ENCODE measurements at places on chromosomes 2 and 18.
A peak's percentile ranks its signal among the peaks of the same experiment; 100 is the strongest.

- H3K27ac ChIP-seq = no peak overlapping the region
- H3K36me3 ChIP-seq = no peaks in the 10 kb centered on the region
- H3K4me3 ChIP-seq = no peak overlapping the region
- H3K27me3 ChIP-seq = no peaks in the 10 kb centered on the region
Measured at GRCh38 chr2:189203177-189203799, 23.7 kb upstream of the COL5A2 start.

GRCh38 chr2:119691189-119691588, 12.2 kb downstream of the TMEM177 start:
- DNase-seq = no peak
- no peaks in the 10 kb centered on the region for H3K4me1 ChIP-seq
- H3K36me3 ChIP-seq = no peaks in the 10 kb centered on the region
- H3K27me3 ChIP-seq = no peaks in the 10 kb centered on the region

DNA sequence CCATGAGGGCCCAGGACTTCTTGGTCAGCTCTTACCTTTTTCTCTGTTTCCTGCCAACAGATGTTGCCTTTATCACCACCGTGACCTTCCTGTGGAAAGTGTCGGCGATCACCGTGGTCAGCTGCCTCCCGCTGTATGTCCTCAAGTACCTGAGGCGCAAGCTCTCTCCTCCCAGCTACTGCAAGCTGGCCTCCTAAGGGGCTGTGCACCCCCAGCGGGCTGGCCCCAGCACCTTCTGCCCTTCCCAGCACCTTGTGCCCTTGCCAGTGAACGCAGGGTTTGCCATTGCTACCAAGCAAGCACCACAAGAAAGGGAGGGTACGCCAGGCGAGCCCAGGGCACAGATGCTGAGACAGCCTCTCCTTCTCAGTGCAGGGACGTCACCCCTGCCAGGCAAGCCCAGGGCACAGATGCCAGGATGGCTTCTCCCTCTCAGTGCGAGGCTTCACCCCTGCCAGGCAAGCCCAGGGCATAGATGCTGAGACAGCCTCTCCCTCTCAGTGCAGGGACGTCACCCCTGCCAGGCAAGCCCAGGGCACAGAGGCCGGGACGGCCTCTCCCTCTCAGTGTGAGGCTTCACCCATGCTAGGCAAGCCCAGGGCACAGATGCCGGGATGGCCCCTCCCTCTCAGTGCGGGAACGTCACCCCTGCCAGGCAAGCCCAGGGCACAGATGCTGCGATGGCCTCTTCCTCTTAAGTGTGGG, 18.4 kb upstream of the NFATC1 start:
- no peak for DNase-seq
- no peaks in the 10 kb centered on the region for H3K36me3 ChIP-seq
- H3K4me1 ChIP-seq = no peaks in the 10 kb centered on the region
- no peak overlapping the region for H3K4me3 ChIP-seq

DNA sequence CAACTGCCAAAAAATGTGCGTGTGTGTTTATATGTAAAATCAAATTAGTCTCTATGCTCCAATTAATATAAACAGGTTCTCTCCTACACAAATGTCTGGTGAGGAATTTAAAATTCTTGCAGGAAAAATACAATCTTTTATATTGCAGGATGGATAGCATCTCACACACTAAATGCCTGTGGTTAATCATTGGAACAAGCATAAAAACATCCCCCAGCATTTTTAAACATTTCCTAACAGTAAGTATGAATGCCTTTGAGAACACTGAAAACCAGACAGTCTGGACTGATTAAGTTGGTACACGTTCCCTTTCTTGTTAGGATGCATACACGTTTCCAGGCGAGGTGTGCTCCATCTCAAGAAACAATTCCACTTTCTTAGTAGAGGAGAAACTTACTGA, 29.9 kb upstream of the PDE1A start:
- H3K4me1 ChIP-seq = no peaks in the 10 kb centered on the region
- no peaks in the 10 kb centered on the region for H3K27me3 ChIP-seq
- H3K36me3 ChIP-seq = no peaks in the 10 kb centered on the region
- no peak for DNase-seq
- no peak overlapping the region for H3K27ac ChIP-seq

DNA sequence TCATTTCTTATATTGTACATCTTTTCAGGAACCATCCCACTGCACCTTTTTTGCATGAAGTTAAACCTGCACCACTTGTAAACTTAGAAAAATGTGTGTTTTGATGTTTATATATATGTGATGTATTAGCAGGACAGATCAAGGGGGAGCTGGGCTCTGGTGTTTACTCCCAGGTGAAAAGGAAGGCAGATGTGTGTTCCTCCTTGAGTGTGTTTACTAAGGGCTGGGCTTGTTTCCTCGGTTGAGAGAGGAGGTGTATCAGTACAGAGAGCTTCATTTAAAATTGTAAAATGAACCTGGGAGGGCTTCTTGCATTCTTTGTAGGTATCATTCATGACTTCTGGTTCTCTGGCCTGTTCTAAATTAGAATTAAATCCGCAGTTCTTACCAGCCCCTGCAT, 14.8 kb downstream of the LPIN1 start:
- H3K36me3 ChIP-seq = peaks cover 18% of the 10 kb centered on the region
- H3K4me1 ChIP-seq = peaks cover 21% of the 10 kb centered on the region
- no peak for DNase-seq
- H3K4me3 ChIP-seq = no peak overlapping the region

GRCh38 chr2:6163932-6164331, 471.7 kb downstream of the SOX11 start:
- no peak overlapping the region for H3K4me3 ChIP-seq
- no peaks in the 10 kb centered on the region for H3K27me3 ChIP-seq
- no peak for DNase-seq
- no peak overlapping the region for H3K27ac ChIP-seq
- no peaks in the 10 kb centered on the region for H3K4me1 ChIP-seq

GRCh38 chr2:79191816-79192215, 32.3 kb upstream of the REG3A start:
- H3K36me3 ChIP-seq = no peaks in the 10 kb centered on the region
- H3K4me1 ChIP-seq = no peaks in the 10 kb centered on the region
- H3K4me3 ChIP-seq = no peak overlapping the region
- no peaks in the 10 kb centered on the region for H3K27me3 ChIP-seq
- H3K27ac ChIP-seq = no peak overlapping the region
- no peak for DNase-seq

DNA sequence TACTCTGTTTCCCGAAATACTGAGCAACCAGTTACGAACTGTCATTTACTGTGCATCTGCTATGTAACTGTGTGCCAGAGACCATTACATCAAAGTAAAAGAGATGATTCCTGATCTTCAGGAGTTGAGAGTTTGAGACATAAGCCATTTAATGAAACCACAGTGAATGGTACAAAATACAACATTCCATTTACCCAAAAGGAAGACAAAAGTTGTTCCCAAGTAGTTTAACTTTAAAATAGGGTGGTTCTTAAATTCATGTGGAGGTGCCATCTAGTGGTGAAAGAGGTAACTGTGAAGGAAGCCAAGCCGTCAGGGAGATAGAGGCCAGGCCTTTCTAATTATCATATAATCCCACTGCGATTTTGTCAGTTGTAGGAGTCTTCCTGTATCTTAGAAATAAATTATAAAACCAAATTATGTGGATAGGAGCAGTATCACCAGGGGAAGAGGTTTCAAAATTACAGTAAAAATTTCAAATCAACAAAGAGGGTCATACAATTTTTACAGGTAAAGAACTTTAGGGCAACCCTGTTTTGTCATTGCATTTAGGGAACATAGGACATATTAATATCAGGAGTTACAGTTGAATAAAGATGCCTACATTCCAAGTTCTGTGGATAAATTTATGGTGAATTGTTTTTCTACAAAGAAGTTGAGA, 67.7 kb downstream of the EPAS1 start:
- no peaks in the 10 kb centered on the region for H3K27me3 ChIP-seq
- no peaks in the 10 kb centered on the region for H3K36me3 ChIP-seq
- peak; percentile 50 for DNase-seq

DNA sequence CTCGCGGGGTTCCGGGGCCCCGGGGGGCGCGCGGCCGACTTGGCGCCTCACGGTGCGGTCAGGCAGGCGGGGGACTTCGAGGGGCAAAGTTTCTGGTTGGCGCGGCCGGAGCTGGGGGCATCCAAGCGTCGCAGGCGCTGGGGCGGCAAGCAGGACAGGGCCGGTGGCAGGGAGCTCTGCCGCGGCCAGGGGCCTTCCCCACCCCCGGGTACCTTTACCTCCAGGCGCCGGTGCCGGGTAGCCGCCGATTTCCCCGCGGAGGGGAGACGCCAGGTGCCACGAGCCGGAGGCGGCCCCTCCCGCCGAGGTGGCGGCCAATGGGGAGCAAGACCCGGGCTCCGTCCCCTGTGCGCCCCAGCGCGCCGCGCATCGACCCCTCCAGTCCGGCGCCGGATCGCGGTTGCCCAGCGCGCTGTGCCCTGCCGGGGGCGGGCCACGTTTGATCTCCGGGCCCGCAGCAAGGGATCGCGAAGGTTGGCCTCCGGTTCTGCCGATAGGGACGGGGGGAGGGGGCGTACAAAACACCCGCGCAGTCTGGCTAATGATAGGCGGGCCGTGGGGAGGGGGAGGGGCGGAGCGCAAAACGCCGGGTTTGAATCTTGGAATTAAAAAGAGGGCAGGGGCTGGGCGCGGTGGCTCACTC, at the start of gene ST8SIA5:
TSS of gene ST8SIA5 (minus strand) at position 495 of the 643 bp plus-strand sequence. CDS start 545 bp downstream, outside the sequence.
- no peak within 1 kb of the TSS for H3K4me3 ChIP-seq
- no peaks in the 10 kb centered on the region for H3K36me3 ChIP-seq
- H3K27ac ChIP-seq = no peak within 1 kb of the TSS
- H3K4me1 ChIP-seq = peaks cover 7% of the 10 kb centered on the region
- no peak for DNase-seq

GRCh38 chr2:219282375-219282774, 3.2 kb downstream of the DNAJB2 start:
- H3K4me3 ChIP-seq = no peak overlapping the region

DNA sequence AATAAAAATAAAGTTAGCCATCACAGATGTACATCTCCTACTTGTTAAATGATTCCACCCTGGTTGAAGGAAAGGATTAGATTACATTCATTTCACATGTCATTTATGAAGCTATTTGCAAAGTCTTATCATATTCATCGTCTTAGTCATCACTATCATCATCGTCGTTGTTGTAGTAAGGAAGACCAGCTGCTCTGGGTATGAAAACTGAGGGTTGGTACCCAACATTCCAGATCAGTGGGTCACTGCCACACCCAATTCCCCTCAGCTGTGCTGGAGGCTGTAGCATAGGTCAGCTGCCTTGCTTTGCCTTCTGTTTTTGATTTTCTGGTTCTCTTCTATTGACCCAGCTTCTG, 20.9 kb upstream of the CCBE1 start:
- no peaks in the 10 kb centered on the region for H3K4me1 ChIP-seq
- no peaks in the 10 kb centered on the region for H3K36me3 ChIP-seq
- no peaks in the 10 kb centered on the region for H3K27me3 ChIP-seq
- no peak overlapping the region for H3K4me3 ChIP-seq
- DNase-seq = no peak

- no peak for DNase-seq
- H3K4me3 ChIP-seq = no peak overlapping the region
- H3K36me3 ChIP-seq = no peaks in the 10 kb centered on the region
- H3K4me1 ChIP-seq = no peaks in the 10 kb centered on the region
Measured at GRCh38 chr2:66985906-66986305, 411.2 kb upstream of the ETAA1 start.

- no peak overlapping the region for H3K27ac ChIP-seq
- H3K36me3 ChIP-seq = no peaks in the 10 kb centered on the region
- no peaks in the 10 kb centered on the region for H3K4me1 ChIP-seq
- H3K27me3 ChIP-seq = peaks cover 59% of the 10 kb centered on the region
- H3K4me3 ChIP-seq = no peak overlapping the region
Measured at GRCh38 chr2:240913810-240914644, 7.9 kb downstream of the CROCC2 start.

DNA sequence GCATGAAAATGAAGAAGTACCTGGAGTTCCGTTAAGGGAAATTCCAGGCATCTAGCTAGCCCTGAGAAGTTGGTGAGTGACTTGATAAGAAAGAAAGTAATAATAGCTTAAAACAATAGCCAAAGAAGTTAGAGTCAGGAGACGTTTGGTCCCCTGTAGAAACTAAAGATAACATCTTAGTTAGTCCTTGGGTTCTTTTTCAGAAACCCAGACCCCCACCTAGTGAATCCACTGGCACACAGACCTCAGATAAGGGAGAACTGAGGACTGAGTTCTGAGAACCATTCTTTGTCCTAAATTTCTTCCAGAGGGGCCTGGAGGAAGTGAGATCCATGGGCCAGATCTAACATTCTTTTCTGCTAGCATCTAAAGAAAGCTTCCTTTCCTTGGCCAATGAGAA, 335.4 kb downstream of the SLC4A3 start:
- no peak for DNase-seq
- H3K27ac ChIP-seq = no peak overlapping the region

GRCh38 chr2:181946444-181947127, 39.1 kb upstream of the PPP1R1C start:
- no peak overlapping the region for H3K27ac ChIP-seq
- no peaks in the 10 kb centered on the region for H3K27me3 ChIP-seq
- no peak overlapping the region for H3K4me3 ChIP-seq
- no peaks in the 10 kb centered on the region for H3K4me1 ChIP-seq
- no peaks in the 10 kb centered on the region for H3K36me3 ChIP-seq

DNA sequence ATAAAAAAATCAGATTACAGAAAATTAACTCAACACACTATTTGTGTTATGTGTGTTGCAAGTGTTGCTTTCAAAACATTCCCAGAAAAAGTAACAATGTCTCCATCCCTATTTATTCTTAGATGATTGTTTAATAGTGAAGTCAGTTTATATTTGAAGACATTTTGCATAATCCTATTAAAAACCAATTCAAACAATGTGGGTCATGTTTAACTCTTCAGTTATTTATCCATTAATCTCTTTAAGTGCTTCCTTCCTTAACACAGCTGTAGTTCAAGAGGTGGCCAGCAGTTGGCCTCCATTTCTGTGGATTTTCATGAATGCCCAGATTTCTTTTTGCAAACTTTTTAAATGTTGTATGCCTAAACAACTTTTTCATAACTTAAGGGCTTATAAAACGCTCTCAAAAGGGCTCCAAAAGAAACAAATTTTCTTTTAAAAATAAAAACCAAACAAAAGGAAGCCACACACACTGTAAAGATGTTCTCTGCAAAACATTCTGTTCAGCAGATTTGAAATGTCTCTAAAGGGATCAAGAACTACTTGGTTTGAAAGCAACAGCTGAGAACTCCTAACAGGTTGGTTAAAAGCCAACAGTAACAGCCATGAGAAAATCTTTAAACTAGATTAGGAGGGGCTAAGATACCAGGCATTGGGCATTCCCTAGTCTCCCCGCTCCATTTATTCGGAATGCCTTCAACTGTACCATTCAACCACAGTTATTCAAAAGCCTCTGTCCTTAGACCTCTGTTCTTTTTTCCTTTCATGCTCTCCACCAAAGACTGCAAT, 71.5 kb downstream of the THADA start:
- no peaks in the 10 kb centered on the region for H3K36me3 ChIP-seq
- DNase-seq = no peak
- H3K4me1 ChIP-seq = peaks cover 9% of the 10 kb centered on the region
- no peaks in the 10 kb centered on the region for H3K27me3 ChIP-seq

DNA sequence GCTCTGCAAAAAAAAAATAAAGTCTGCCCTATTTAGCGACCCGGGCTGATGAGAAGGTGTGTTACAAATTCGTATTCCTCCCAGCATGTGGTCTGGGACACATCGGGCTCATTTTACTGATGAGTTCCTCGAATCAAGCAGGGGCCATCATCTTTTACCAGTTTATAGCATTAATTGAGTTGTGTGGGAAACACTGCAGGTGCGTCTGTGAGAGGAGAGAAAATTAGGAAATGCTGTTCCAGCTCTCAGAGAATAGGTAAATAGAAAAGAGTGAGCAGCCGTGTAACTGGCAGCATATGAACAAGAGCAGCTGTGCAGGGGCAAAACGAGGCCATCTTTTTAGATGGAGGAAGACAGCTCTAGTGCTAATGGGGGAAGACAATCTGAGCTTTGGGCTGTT, 216.7 kb downstream of the SETBP1 start:
- H3K4me3 ChIP-seq = no peak overlapping the region
- H3K27me3 ChIP-seq = no peaks in the 10 kb centered on the region
- H3K4me1 ChIP-seq = 0 out of 2 replicates have a peak, but pooled peaks cover 3% of the 10 kb centered on the region
